HTR-8/SVneo (cell line): ENCODE measurements at places on chromosomes 11 and 22.

DNA sequence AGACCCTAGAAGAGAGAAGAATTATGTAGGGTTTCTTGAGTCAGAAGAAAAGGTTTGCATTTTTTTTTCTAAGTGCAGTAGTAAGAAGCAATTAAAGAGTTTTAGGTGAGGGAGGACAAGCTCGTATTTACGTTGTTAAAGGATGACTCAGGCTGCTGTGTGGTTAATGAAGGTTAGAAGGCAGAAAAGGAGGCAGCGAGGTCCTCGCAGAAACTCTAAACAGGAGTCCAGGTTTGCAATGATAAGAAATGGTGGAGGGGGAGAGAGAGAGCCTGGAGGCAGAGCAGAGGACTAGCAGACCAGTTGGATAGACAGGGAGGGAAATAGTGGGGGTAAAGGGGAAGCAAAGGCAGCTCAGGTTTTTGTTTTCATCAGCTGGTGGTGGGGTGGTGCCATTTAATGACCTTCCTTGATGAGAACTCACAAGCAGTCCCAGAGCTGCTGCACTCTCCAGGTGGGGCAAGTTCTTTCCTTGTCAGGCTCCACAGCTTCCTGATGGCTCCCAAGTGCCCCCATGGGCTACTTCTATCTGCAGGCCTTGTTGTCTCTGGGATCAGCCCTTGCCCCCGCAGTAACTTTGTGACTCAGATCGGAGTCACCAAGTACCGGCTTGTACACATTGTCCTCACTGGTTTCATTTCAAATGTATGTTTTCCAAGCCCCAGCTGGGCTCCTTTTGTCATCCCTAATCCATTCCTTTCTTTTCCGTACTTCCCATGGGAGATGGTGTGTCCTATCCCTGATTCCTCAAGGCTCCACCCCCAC, 8.3 kb upstream of the INSC start:
- no peak for DNase-seq

DNA sequence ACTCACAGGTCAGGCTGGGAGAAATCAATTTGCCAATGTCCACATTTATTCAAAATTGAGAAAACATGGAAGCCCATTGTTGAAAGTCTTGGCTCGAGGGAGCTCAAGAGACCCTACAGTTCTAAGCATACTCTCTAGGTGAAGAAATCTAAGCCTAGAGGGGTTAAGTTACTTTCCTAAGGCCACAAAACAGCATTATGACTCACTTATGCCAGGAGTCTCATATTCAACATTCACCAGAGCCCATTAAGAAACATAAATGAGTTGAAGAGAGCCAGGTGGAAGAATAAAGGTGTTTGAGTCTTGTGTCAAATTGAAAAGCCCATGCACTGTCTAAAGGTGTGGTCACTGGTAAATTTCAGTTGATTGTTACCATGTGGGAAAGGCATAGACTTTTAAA, 108.1 kb downstream of the INSC start:
- no peak for DNase-seq

- no peak for DNase-seq
Measured at GRCh38 chr22:27317971-27318428, 483.6 kb downstream of the MN1 start.

- DNase-seq: no peak
Measured at GRCh38 chr11:115178705-115179104, 325.5 kb downstream of the CADM1 start.

- DNase-seq: no peak
Measured at GRCh38 chr11:88117281-88117858, 57.9 kb downstream of the RAB38 start.

DNA sequence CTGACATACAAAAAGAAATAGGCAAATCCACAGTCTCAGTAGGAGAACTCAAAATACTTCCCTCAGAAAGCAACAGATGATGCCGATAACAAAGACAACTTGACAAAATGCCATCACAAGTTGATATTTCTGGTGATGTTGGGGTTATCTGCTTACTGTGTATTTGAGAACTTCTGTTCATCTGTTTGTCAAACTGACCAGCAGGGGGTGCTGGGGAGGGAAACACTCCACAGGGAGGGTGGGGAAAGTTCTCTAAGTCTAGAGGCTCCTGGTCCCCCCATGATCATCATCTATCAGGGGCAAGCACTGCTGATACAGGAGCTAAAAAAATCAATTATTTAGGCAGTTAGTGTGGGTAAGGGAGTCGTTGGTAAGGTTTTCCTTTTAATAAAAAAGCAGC, 19.2 kb downstream of the GLYATL1 start:
- DNase-seq: no peak

DNA sequence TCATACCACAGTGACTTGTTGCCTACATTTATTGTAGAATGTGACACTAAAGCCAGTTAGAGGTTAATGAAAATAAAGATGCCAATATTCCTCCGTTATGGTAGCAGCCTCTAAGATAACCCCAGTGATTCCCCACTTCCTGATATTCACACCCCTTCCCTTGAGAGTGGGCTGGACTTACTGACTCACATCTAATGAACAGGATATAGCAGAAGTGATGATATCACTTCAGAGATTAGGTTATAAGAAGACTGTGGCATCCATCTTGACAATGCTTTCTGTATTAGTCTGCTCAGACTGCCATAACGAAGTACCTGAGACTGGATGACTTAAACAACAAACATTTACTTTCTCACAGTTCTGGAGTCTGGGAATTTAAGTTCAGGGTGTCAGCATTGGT, 149.6 kb upstream of the MTNR1B start:
- DNase-seq: no peak

DNA sequence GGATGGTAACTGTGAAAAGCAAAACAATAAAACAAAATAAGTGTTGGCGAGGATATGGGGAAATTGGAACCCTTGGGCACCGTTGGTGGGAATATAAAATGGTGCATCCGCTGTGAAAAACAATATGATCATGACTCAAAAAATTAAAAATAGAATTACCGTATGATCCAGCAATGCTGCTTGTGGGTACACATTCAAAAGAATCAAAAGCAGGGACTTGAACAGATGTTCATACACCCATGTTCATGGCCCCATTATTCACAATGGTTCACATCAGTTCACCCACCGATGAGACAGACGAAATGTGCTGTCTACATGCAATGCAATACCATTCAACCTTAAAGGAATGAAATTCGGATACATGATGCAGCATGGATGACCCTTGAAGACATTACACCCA, 1.2 kb upstream of the DERL3 start:
- no peak for DNase-seq

DNA sequence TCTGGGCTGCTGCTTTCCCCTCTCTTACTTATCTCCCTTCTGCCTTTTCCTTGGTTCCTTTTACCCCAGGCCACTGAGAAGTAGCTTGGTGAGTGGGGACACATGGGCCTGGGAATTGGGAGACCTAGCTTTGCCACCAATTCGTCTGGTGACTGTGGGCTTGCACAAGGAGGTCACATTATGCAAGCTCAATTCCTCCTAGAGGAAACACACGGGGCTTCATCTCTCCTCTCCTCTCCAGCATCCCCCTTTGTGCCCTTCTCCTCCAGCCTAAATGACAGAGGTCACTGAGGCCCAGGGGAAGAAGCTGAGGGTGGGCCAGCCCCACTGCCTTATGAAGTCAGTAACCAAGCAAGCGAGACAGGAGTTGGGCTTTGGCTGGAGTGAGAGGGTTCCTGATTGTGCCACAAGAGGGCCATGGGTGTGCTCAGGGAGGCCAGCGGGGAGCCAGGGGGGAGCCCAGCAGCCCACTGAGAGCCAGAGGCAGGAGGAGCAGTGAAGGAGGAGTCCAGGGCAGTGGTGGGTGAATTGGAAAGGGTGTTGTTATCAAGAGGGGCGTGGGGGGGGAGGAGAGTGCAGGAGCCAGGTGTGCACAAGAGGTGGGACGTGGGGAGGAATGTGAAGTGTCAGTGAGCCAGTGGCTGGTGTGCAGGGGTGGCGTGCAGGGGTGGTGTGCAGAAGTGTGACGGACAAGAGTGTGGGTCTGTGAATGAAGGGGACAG, 2.0 kb downstream of the CLCF1 start:
- peak; percentile 76 for DNase-seq

DNA sequence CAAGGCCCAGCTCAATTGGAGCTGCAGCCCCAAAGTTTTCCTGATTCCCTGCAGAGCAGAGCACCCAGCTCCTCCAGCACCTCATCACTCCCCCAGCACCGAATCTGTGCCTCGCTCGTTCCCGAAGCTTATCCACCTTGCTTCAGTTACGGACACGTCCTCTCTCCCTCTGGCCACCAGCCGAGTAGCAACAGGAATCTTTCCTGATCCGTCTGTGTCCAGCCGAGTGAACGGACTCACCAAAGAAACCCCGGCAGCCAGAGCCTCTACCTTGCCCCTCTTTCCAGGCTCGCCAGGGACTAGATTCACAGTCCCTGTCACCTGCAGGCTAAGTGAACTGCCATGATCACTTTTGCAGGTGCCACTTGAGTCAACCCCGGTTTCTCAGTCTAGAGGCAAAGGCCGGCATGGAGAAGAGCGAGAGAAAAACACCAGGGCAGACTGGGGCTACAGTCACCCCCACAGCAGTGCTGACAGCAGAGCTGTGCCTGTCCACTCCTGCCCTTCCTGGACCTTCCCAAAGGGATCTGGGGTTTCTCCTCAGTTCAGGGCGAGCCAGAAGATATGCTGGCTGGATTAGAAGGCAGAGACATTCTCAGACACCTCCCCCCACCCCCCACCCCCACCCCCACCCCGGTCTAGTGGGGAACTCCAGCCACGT, 32.3 kb downstream of the BID start:
- no peak for DNase-seq

DNA sequence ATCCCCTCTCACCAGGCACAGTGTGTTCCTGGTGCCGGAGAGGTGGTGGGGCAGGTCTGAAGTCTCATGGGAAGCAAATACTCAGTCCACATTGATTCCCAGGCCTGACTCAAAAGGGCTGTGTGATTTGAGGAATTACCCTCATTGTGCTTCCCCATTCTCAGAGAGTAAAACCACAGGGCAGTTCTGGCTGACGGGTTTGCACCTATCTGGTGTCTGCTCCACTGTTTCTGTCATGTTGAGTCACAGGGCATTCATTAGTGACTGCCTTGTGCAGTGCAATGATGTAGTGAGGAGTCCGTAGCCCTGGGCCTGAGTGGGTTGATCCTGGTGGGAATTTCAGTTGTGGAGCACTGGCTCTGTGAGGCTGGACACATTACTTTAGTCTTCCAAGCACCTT, 85.2 kb upstream of the ARHGAP20 start:
- DNase-seq: no peak

DNA sequence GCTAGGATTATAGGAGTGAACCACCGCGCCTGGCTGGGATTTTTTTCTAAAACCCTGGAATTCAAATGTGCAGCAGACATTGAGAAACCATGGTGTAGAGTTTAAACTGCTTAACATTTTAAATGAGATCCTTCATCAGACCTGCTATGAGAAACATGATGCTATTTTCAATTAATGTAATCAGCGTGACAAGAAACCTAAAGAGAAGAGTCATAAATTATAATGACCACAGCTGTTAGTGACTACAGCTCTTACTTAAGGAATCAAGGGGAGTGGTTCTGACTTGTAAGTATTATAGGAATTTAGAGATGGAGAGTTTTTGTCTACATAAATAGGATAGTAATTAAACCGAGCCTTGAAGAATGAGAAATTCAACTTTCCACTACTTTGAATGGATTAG, 170.6 kb downstream of the BARX2 start:
- no peak for DNase-seq

- DNase-seq: no peak
Measured at GRCh38 chr11:68349461-68350249, 37.3 kb downstream of the LRP5 start.

DNA sequence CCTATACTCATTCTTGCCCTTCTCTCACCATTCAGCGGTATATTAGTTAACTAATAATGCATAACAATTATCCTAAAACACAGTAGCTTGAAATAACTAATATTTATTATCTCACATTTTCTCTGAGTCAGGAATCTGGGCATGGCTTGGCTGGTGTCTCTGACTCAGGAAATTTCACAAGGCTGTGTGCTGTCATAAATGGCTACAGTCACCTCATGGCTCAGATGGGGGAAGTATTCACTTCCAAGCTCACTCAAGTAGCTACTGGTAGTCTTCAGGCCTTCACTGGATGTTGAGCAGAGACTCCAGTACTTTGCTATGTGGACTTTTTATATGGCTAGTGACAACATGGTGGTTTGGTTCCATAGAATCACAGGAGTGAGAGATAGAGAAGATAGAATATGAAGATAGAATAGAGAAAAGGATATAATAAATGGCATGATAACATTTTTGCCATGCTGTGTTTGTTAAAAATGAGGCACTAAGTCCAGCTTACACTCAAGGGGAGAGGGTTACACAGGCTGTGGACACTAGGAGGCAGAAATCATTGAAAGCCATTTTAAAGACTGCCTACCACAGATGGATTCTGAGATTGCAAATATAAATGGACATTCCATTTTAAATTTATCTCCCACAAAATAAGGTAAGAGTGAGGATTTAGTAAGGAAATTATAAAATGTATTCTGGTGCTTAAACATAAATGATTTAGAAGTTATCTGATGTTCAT, 997.8 kb upstream of the CHORDC1 start:
- no peak for DNase-seq

DNA sequence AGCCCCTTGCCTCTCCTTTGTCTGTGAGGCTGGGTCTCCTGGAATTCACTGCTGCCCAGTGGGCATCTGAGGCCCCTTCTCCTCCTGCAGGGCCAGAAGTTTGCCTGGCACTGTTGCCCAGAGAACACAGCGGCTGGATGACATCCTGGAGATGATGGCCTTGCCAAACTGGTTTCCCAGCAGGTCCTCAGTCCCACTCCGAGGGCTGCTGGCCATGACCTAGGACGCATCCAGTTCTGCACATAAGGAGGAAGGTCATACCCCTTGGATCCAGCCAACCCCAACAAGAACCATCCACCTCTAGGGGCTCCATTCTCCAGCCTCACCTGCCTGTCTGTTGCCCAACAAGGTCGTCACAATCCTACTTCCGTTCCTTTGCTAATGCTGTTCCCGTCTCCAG, 3.4 kb upstream of the SMTN start:
- no peak for DNase-seq

GRCh38 chr11:112761911-112762706, 199.1 kb upstream of the NCAM1 start:
- no peak for DNase-seq

- DNase-seq: no peak
Measured at GRCh38 chr11:34570584-34570983, 50.3 kb upstream of the EHF start.

DNA sequence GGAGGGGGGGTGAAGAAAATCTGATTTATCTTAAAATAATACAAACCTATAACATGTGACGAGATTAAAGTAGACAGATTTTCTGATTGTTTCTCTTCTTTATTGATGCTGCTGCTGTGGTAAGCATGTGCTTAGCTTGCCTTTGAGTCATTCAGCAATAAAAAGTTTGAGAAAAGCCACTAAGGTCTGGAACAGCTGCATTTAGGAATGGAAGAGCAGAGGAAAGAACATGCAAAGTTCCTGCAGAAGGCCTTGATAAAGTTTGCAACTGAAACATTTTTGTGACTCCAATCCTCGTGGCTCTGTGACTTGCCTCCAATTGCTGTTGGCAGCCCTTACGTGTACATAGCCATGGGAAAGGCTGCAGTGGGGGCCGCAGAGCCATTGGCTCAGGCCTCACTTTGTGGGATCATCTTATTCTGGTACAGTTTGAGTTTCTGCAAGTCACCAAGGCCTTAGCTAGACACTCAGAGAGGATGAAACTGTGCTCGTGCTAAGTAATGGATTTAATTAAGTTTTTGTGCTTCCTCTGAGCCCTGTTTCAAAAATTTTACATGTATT, 370.2 kb downstream of the AASDHPPT start:
- no peak for DNase-seq
